Body of pancreas (tissue), 4 donors: ENCODE measurements at places on chromosomes 5 and 9. TPM values are rescaled to one million over a fixed set of nuclear protein-coding genes. Genes with fewer than 3 reads are reported as not detected.
A peak's percentile ranks its signal among the peaks of the same experiment; 100 is the strongest.

EQTN gene
- not detected for total RNA-seq

DNA sequence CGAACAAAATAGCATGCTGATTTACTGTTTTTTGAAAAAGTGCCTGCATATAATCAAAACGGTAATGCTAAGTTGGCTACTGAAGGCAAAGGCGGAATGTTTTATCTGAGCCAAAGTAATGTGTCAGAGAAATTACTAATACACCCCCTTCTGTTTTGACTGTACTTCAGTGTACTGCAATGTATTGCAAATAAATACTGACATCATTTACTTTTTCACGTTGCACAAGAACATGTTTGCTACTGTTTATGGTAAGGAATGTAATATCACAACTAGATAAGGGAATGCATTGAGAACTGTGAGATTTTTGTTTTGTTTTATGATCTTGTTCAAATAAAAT lies 813 bp upstream of the AGTPBP1 start:
- peaks cover 6% of the 10 kb centered on the region for H3K4me1 ChIP-seq
- H3K27me3 ChIP-seq, result no peaks in the 10 kb centered on the region
- peak overlapping the region; percentile 30 for H3K4me3 ChIP-seq
- no peaks in the 10 kb centered on the region for H3K36me3 ChIP-seq
- DNase-seq, result no peak

PCDHB11 gene
- total RNA-seq, result 4.9 TPM

DNA sequence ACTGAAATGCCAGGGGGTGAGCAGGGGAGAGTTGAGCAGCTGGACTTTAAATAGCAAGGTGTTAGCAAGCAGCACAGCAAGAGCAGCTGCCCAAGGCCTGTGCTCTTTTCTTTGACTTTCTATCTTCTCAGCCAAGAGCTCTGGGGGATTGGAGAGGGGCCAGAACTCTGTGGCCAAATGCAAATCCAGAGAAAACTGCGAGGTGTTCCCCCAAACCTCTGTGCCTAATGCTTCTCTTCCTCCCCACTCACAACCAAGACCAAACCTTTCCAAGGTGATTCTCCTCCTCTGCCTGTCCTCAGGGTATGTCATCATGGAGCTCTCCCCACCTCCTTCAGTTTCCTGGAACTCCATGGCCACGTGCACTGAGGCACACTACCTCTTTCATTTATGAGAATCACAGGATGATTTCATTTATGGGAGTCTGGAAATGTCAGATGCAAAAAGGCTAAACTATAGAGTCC lies 118.7 kb upstream of the WWC1 start:
- H3K27me3 ChIP-seq, result no peaks in the 10 kb centered on the region
- no peak for DNase-seq
- H3K36me3 ChIP-seq, result no peaks in the 10 kb centered on the region
